NCI-H2029 treated with DMSO at 0.1 percent for 48 hours (cell line): ENCODE measurements at places on chromosomes 6 and 20.

- DNase-seq: no peak
Observed at GRCh38 chr6:105791179-105791578, 295.0 kb upstream of the PRDM1 start.

GRCh38 chr20:55935448-55936208, 69.7 kb downstream of the CBLN4 start:
- no peak for DNase-seq

GRCh38 chr20:37362821-37363220, 16.9 kb downstream of the SRC start:
- no peak for DNase-seq

DNA sequence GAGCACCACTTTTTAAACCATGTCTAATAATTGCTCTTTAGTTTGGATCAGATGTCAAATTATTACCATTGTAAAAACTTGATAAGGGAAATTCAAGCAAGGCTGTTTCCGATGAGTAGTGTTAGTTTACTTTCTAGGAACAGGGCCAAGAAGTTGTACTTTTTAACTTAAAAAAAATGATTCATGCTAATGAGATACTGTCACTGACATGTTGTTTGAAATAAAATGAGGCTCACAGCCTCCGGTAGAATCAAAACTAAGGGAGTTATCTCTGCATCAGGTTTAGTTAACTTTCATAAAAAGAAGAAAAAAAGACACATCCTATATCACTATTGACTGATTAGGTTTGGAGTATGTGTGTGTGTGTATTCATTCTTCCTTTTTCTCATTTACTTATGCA, 55.2 kb upstream of the SUPT3H start:
- no peak for DNase-seq
